ENCODE measurements at places on chromosomes 5 and 9. TPM values are rescaled to one million over a fixed set of nuclear protein-coding genes. Genes with fewer than 3 reads are reported as not detected.

- DNase-seq: no peak
Measured at GRCh38 chr5:55407984-55408383, 100.2 kb downstream of the MTREX start.

GRCh38 chr9:87382900-87383299, 114.8 kb upstream of the DAPK1 start:
- no peak for DNase-seq

- DNase-seq: no peak
Measured at GRCh38 chr9:110319781-110320492, 17.7 kb downstream of the TXNDC8 start.

DNA sequence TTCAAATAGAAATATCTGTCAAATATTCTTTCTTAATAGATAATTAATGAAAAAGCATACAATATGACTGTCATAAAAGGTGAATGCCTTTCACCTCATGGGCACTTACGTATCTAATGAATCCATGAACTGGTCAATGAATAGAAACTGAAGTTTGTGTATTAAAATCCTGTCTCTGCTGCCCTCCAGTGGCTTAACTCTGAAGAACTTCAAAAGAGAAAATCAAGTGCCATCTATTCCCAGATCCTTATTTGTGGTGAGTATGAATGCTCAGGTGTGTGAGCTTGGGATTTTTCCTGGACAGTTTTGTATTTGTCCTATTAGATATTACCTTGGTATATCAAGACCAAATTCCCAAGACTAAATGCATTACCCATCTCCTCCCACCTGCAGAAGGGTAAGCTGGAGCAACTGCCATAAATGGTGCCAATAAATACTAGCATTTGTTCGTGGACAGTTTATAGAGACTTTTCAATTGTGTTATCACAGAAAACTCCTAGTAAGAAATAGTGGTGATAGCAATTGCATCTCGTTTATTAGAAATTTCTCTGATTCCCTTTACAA, 44.0 kb upstream of the SVEP1 start:
- DNase-seq: peak; percentile 29

GRCh38 chr5:17081142-17081541, 136.3 kb upstream of the BASP1 start:
- no peak for DNase-seq

The S1PR3 gene
- polyA plus RNA-seq: 69.6 TPM

Data from left renal pelvis (tissue), 4 donors.